T-helper 2 cell (primary cell): ENCODE measurements at places on chromosomes 2 and 18.

- no peak for DNase-seq
Measured at GRCh38 chr2:28977176-28977875, 3.8 kb upstream of the TOGARAM2 start.

DNA sequence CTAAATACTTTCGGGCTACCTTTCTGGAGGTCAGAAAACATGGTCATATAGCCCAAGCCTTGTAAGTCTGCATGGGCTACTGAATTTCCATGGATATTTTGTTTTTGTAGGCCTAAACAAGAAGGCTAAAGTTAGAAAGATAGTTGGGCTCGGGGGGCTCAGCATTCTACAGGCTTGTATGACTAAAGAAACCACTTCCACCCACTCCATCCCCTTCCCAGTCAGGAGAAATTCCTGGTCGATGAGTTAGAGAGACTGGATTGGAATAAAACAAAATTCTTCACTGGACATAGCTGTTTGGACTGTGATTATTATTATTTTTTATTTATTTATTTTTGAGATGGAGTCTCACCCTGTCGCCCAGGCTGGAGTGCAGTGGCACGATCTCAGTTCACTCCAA lies 539.4 kb upstream of the TNP1 start:
- DNase-seq, result no peak

- DNase-seq, result no peak
Measured at GRCh38 chr2:29281086-29281915, 166.1 kb downstream of the CLIP4 start.

DNA sequence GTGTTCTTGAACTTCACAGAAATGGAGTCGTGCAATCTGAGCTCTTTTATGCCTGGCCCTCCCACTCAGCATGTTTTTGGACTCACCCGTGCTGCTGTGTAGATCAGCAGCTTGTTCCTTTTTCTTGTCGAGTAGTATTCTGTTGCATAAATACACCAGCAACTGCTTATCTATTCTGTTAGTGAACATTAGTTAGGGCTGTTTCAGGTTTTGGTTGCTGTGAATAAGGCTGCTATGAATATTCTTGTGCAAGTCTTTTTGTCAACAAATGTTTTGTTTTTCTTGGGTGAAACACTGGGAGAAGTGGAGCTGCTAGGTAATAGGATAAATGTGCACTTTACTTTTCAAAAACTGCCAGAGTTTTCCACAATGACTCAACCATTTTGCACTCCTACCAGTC lies 15.3 kb upstream of the CIDEA start:
- no peak for DNase-seq

DNA sequence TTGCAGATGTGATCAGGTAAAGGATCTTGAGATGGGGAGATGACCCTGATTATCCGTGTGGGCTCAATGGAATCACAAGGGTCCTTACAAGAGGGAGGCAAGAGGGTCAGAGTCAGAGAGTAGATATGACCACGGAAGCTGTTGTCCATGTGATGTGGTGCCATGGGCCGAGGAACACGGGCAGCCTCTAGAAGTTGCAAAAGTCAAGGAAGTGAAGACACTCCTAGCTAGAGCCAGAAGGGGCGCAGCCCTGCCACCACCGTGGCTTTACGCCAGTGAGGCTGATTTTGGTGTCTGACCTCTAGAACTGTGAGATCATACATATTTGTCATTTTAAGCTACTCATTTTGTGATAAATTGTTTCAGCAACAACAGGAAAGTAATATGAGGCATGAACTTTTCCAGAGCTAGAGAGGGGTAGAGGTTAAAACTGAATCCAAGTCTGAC lies 114.4 kb downstream of the CAPN13 start:
- no peak for DNase-seq

DNA sequence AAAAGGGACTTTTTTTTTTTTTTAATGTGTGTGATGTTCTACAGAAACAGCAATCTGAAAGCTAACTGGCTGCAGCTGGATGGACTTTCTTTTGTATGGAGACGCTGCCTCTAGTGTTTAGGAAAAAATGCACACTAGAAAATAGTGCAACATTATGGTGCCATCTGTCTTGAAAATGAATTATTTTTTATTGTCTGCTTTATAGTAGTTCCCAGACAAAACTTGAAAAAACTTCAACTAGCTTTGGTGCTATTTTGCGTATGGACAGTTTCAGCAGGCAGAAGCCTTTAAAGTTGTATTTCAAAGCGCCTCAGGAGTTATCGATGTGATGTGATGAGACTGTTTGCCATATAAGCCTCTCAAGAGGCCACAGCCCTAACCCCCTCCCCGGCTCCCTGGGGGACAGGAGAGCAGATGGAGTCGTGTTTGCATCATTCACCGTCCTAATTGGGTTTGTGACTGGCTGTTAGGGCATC lies 86.9 kb downstream of the LTBP1 start:
- peak; percentile 16 for DNase-seq

DNA sequence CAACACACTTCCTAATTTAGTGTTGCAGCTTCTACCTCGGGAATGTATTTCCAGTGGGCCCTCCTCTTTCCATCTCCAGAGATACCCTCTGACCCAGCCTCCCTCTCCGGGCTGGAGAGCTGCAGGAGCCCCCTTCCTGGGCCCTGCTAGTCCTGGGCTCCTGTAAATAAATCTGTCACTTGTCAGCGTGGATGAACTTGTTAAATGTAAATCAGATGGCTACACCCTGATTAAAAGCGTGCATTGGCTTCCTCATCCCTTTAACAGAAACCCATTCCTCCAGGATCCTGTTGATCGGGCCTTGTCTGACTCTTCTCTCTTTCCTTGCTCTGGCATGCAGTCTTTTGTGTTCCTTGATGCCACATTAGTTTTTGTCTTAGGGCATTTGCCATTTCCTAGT lies 2.4 kb downstream of the ZNF236 start:
- DNase-seq, result no peak

DNA sequence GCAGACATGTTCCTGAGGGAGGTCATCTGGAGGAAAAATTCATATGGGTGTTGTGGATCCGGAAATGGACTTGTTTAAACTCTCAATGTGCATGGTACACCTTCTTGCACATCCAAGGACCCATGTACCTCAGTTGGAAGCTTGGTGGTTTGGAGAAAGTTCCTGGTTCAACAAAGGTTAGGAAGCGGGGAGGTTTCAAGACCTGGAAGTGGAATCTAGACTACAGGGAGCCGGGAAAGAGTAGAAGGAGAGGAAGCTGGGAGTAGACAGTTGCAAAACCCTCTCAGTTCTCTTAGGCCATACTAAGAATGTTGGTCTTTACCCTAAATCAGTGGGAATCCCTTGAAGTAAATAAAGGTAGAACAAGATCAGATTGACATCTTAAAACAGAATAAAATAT lies 209.8 kb upstream of the SPOPL start:
- no peak for DNase-seq

DNA sequence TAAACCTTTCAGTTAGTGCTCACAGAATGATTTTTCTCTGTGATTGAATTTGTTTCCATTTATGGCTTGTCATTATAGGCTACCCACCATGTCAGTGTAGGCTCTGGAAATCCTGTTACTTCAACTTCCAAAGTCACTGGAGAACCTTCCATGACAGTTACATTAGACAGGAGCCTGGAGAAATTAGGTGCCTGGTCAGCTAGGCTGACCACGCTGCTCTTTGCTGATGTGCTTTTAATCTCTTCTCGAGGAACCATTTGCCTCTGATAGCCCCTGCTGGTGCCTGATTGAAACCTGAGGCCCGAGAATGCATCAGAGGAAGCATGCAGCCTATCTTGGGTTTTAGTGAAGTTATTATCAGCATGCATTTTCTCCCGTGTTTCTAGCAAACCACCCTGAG lies 29.6 kb upstream of the TTN start:
- no peak for DNase-seq
